Astrocyte (in vitro differentiated cells and primary cell): ENCODE measurements at places on chromosomes 12 and 14. TPM values are rescaled to one million over a fixed set of nuclear protein-coding genes. Genes with fewer than 3 reads are reported as not detected.

GRCh38 chr14:103078860-103079587 is 5.0 kb upstream of the LBHD2 start:
- DNase-seq: no peak

- no peak for DNase-seq
These were observed 1.6 kb downstream of the CRIP2 start for GRCh38 chr14:105476097-105476830.

HPD gene
- not detected in 2 replicates for total RNA-seq

DNA sequence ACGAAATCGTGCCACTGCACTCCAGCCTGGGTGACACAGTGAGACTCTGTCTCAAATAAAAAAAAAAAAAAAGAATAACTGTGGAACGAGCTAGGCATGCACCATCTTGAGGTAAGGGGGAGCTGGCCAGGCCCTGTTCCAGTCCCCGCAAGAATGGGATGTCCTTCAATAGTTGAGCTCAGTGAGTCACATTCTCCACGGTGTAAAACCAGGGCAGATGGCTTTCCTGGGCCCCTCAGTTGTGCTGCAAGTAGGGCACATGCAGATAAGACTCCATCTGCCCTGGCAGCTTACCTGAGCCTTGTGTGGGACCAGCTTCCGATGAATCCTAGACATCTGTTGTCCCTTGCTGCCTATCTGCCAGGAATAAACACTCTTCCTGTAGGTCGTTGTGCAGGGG is 312.1 kb downstream of the VRK1 start:
- no peak for DNase-seq

GRCh38 chr14:87229131-87229530 is 763.9 kb downstream of the GALC start:
- no peak for DNase-seq

TCL1B gene
- total RNA-seq: not detected in 2 replicates

GALNT9 gene
- 2.1 and 2.7 TPM in 2 replicates for total RNA-seq

SLC8A3 gene
- total RNA-seq: 0.45 and 0.89 TPM in 2 replicates

GRCh38 chr12:116164250-116165035 is 113.0 kb downstream of the MED13L start:
- DNase-seq: peak; percentile 42

GRCh38 chr14:105169776-105170655 is 1.4 kb upstream of the JAG2 start:
- DNase-seq: no peak

DNA sequence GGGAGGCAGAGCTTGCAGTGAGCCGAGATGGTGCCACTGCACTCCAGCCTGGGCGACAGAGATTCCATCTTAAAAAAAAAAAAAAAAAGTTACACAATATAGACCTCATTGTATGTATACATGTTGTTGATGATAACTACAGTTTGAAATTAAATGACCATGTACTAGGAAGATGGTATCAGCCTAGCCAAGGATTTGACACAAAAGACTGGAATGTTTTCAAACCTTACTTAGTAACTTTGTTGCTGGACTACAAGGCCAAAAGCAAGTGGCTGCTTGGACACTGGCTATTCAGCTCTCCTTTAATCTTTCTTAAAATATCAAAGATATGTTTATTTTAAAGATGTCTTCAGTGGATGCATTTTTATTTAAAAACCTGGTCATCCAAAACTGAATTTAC is 18.9 kb upstream of the NUDT4 start:
- DNase-seq: no peak

EIF2S3B gene
- 5.4 and 6.0 TPM in 2 replicates for total RNA-seq

MMP19 gene
- 3.6 and 4.7 TPM in 2 replicates for total RNA-seq

DNA sequence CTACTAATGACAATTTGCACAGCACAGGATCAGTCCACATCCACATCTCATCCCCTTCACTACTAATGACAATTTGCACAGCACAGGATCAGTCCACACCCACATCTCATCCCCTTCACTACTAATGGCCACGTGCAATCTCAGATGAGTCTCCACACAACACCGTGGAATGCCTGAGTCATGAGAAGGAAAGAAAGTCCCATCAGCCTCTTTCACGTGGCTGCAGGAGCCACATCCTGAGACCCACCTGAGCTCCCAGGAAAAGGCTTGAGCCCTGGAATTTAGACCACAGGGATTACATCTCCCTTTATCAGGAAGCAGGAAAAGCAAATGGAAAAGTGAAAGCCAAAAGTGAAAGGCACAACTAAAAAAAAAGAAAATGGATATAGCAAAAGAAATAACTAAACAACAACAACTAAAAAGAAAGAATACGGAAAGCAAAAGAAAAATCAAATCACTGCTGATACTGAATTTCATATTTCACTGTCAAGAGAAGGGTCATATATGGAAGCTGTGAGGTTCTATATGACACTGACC is 1300.5 kb downstream of the TMEM121 start:
- DNase-seq: no peak
